ENCODE measurements at places on chromosomes 1 and 21.

DNA sequence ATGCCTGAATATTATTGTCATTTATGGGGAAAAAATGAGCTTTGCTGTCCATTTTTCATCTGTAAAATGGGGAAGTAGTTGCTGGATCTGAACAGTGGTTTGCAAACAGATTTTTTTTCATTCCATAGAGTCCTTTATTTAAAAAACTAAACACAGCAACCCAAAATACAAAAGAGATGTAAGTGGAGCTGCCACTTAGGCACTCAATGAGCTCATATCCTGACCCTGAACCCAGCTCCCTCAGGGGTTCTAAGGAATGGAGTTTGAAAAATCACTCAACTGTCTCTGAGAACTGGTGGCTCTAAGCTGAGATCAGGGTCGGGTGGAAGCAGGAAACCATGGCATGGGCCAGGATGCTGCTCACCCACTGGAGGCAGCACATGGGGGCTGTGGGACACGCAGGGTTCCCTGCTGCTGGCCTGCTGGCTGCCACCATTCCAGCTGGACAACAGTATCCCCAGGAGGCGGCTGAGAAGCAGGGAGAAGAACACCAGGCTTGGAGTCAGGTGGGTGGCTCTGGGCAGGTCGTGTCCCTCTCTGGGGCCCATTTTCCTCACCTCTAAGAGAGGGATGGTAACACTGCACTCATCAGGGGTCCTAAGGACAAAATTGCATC is 9.6 kb upstream of the ECE1 start:
- DNase-seq = no peak

GRCh38 chr1:219990782-219991510 is 55.4 kb downstream of the EPRS1 start:
- peak; percentile 6 for DNase-seq

DNA sequence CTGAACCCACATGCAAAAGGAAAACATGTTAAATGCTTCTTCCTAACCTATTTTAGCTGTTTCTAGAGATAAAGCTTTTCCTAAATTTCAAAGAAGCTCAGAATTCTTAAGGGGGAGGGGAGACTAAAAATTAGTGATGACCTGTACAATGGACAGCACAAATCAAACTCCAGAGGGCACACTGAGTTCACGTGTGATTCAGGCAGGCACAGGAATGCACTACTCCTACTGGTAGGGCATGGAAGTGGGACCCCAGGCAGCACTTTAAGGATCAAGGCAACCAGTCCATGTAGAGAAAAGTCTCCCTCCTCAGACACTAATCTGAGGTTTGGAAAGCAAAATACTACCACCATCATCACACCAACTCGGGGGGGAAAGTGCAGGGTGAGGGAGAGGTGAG is 31.3 kb upstream of the CLCA4 start:
- DNase-seq = no peak

DNA sequence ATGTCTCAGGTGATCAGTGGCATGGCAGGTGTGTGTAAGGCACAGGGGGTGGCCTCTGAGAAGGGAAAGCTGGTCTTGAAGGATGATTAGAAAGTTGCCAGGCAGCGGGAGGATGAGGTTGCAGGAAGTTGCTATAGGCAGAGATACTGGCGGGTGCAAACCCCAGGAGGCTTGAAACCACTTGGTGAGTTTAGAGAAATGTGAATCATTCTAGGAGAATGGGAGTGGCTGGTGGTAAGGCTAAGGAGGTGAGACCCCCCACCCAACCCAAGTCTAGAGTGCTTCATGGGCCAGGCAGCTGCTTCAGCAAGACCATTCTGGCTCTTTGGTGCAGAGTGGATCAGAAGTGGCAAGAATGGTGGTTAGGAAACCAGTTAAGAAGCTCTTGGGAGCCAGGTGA is 9.0 kb downstream of the SH2D2A start:
- DNase-seq = no peak

DNA sequence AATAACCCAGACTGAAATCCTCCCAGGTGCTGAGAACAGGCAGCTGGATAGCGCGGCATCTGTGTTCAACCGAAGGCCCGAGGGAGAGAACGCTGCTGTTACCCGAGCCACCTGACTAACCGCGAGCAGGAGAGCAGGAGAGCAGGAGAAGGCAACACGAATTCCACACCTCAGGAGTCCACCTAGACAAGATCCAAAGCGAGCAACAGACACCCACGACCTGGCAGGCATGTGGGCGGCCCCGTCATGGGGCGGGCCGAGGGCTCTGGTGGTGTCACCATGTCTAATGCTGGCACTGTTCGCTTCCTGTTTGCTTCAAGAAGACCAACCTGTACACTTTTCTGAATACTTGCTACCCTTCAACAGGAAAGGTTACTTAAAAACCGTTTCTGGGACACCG is 20.9 kb upstream of the SPATC1L start:
- no peak for DNase-seq

DNA sequence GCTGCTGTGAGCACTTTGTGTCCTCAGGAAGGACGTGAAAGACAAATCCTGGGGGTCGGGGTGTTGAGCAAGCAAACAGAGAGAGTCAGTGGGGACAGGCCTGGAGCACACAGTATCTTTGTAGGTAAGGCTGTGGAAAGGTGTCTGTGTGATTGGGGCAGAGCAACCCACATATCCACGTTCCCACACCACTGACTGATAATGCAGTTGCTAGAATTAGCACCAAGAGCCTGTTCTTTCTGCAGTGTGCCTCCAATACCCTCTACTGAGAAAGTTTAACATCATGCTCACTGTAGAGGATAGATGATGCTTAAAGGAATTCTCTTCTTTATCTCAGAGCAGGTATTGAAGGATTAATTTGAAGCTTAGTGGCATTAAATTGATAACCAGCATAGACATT is 161.1 kb downstream of the PIK3R3 start:
- DNase-seq = no peak

DNA sequence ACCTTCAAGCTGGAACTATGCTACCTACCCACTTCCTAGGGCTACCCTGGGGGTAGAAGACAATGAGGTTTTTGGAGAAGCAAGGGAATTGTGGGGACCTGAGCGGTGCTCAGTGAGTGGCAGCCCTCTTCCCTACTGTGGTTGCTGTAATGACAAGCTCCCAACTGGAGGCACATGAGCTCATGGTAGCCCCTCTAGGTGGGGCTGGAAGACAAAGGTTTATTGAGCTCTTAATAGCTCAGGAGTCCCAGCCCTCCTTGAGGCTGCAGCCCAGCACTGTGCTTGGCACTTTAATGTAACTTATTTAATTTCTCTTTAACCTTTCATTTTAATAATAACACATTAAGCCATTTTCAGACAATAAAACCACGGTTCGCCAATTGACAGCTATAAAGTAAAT is 528.9 kb downstream of the OMA1 start:
- DNase-seq = no peak

DNA sequence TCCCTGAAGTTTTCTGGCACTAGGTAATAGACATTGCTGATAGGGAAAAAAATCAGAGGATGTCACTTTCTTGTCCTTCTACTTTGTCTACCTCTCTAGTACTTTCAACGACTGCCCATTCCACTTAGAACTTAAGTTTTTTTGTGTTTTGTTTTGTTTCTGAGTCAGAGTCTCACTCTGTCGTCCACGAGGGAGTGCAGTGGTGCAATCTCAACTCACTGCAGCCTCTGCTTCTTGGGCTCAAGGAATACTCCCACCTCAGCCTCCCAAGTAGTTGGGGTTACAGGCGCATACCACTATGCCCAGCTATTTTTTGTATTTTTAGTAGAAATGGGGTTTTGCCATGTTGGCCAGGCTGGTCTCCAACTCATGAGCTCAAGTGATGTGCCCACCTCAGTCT is 79.2 kb downstream of the SGIP1 start:
- no peak for DNase-seq

DNA sequence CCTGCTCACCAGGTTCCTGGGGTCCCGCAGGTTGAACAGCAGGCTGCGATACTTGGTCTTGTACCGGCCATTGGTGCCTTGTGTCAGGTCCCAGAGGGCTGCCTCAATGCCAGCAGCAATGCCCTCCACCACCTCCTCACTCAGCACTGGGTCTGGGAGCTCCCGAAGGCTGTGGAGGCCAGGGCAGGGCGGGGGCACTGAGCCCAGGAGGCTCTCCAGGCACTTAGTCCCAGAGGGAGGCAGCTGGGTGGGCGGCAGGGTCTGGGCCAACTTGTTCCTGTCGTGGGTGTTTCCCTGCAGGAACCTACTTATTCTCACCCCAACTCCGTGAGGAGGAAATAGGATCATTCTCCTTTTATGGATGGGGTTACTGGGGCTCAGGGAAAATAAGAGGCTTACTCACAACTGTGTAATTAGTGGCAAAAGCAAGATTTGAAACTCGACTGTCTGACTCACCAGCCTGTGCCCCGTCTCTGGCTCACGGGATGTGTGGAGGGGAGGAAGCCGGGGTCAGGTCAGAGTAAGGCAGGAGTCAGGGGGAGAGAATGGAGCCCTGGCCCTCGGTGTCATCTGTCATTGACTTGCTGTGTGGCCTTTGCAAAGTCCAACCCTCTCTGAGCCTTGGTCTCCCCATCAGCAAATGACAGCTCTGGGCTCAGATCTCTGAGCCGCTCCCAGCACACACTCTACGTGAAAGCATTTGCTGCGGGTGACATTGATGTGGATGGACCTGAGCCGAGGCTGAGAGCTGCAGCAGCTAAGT is 17.2 kb downstream of the SPOCD1 start:
- DNase-seq = no peak

- DNase-seq = no peak
Observed at GRCh38 chr21:16145479-16145878, 415.7 kb downstream of the USP25 start.

GRCh38 chr1:3192825-3193224 is 123.8 kb downstream of the PRDM16 start:
- DNase-seq = no peak

GRCh38 chr1:166122873-166123466 is 43.8 kb downstream of the FAM78B start:
- DNase-seq = no peak

GRCh38 chr1:172779491-172779890 is 120.6 kb downstream of the FASLG start:
- DNase-seq = no peak

- DNase-seq = no peak
Observed at GRCh38 chr1:64572222-64572900, 102.4 kb downstream of the CACHD1 start.

- DNase-seq = no peak
Observed at GRCh38 chr1:214492401-214493075, 58.9 kb downstream of the PTPN14 start.

DNA sequence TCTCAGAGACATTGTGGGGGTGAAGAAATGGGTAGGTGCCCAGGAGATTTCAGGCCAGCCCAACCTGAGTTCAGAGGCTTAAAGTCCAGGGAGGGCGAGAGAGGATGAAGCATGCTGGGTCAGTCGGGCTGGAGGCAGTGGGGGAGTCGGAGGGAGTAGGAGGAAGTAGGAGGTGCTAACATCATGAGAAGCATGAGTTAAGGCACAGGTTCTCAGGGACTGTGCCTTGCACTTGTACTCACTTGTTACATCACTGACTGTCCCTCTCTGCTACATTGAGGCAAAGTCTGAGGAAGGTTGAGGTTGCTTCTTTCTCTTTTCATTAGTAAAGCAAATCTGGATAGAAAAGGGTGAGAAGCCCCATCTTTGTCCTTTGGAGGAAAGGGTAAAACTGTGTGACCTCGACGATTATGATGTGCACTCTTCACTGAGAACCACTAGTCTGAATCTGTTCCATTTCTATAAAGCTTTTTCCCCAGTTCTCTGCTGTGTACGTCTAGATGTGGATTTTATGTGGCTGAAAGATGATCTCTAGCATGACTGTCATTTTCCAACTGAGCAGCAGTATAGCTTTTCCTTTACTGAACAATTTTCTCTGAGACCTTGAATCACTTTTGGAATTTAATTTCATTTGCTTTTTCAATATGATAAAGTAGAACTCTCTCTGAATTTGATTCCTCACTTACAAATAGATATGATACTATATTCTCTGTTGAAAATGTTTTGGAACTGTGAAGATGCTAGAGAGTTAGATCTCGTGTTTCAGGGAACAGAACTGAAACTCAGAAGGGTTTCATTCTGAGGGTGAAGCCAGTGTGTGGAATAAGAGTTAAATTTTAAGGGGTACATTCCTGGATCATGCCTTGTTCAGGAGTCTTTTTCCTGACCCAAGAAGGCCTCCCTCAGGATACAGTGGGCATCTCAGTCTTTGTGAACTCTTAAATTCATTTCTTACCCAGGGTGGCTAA is 94.6 kb downstream of the FGGY start:
- DNase-seq = no peak

DNA sequence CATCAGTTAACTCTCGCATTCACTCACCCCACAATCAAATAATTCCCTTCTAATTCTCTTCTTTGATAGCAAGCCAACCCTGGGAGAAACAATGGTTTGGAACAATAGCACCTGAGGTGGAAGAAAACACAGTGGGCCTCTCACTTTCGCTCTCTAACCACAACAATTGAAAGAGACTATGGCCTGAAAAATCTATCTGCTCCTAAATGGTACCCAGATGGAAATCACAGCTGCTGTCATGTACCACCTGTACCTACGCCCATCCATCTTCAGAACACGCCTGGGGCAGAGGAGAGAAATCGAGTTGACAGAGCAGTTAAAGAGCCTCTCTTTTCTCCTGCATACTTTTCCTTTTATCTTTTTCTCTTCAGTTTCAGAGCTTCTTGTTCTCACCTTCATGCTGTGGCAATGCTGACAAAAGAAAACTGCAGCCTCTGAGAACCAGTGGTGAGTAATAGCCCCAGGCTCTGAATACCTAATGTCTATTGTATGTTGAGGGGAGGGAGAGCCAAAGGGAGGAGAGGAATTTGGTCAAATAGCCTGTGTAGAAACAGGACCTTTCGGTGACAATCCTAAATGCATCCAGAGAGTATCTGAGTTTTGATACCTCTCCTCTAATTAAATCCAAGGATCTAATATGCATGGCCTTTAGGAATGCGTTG is 57.7 kb downstream of the ZC3H11B start:
- DNase-seq = no peak

DNA sequence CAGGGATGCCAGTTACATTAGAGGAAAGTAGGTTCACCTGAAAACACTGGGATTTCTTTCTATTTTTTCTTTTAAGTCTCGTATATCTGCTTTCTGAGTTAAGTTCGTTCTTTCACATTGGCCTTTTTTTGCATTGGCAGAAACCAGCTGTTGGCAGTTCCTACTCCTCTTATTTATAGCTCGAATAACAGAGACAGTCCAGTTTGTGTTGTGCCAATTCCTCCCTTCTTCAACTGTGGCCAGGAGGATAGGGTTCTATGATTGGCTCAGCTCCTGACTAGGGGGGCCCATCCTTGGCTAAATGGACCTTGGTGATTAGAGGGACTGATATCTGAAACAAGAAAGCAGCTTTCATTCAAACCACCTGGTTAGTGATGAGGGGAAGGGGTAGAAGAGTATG is 115.8 kb downstream of the RPS6KC1 start:
- DNase-seq = no peak
